ENCODE measurements at places on chromosomes 7 and 10. TPM values are rescaled to one million over a fixed set of nuclear protein-coding genes. Genes with fewer than 3 reads are reported as not detected.

SORCS3 gene
- total RNA-seq = not detected

DNA sequence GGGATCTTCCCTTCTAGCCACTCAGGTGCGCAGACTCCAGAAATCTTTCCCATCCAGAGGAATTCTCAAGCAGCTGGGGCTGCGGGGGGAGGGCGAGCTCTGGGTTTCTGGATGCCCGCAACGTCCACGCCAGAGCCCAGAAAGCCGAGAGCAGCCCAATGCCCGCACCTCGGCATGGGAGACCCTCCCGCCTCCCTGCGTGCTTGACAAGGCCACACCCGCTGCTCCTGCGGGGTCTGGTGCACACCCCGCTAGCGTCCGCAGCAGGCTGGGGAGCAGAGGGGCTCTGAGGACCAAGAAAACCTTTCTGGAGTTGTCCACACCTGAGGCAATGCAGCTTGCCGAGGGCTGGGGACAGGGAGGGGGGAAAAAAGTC lies 66.2 kb downstream of the SLC29A4 start:
- no peaks in the 10 kb centered on the region for H3K27me3 ChIP-seq
- no peak overlapping the region for H3K27ac ChIP-seq
- H3K36me3 ChIP-seq = peaks cover 58% of the 10 kb centered on the region
- DNase-seq = no peak
- no peak overlapping the region for H3K4me3 ChIP-seq
- H3K4me1 ChIP-seq = no peaks in the 10 kb centered on the region

DNA sequence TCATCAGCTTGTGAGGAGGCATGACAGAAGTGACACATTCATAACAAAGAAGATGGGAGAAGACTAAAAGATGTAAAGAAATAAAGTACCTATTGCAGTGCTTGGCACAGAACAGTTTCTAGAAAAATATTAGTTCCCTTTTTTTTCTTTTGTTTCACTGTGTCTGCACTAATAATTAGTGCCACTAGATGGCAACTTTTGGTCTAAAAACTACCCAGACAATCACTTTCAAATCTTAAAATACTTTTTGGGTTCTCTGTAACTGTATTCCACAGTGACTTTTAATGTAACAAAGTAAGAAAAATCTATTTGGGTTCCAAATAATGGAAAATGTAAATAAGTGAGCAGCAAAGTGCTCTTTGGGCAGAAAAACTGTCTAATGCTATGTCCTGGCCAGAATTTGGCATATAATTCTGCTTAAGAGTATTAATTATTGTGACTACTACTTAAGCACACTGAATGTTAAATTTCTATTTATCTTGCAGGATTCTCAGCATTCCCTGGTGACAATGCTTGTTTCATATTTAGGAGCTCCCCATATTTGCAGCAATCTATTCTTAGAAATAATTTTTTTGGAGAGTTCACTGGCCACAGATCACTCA lies 134.8 kb upstream of the KIF5B start:
- no peak overlapping the region for H3K4me3 ChIP-seq
- peaks cover 2% of the 10 kb centered on the region for H3K27me3 ChIP-seq
- no peak overlapping the region for H3K27ac ChIP-seq
- no peak for DNase-seq
- peaks cover 2% of the 10 kb centered on the region for H3K4me1 ChIP-seq

GRCh38 chr7:738723-739454 lies 11.8 kb upstream of the PRKAR1B start:
- H3K27me3 ChIP-seq = no peaks in the 10 kb centered on the region
- DNase-seq = no peak
- no peak overlapping the region for H3K27ac ChIP-seq

GRCh38 chr10:69866688-69867461 lies 65.2 kb downstream of the COL13A1 start:
- no peak overlapping the region for H3K27ac ChIP-seq
- peaks cover 9% of the 10 kb centered on the region for H3K27me3 ChIP-seq
- no peaks in the 10 kb centered on the region for H3K36me3 ChIP-seq
- DNase-seq = no peak
